ENCODE measurements at places on chromosomes 2 and 18. TPM values are rescaled to one million over a fixed set of nuclear protein-coding genes. Genes with fewer than 3 reads are reported as not detected.

- H3K4me3 ChIP-seq, result no peak overlapping the region
- DNase-seq, result no peak
- no peaks in the 10 kb centered on the region for H3K36me3 ChIP-seq
Observed at GRCh38 chr2:239208465-239209180, 192.2 kb downstream of the HDAC4 start.

GRCh38 chr2:150487537-150488429, at the start of gene RND3:
TSS of gene RND3 (minus strand) at chr2:150487667. CDS start at chr2:150487417, 250 bp downstream.
- H3K36me3 ChIP-seq, result no peaks in the 10 kb centered on the region
- DNase-seq, result peak; percentile 81
- peaks cover 57% of the 10 kb centered on the region for H3K27me3 ChIP-seq

DNA sequence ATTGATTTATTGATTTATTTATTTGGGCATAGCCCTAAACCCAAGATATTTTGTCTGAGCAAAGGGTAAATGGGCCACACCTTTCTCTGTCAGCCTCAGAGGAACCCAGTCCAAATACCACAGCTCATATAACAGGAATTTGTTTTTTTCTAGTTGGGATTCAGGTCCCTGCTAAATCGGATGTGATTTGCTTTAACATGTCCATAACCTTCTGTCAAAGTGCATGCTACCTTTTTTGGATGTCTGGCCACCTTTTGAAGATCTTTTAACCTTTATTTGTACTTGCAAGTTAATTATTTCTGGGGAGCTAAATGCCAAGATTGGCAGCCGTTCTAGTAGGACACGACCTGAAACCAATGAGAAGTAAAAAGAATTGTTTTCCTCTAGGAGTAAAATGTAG, 303.2 kb upstream of the UBE2E3 start:
- H3K27me3 ChIP-seq, result peaks cover 10% of the 10 kb centered on the region
- no peak for DNase-seq
- no peaks in the 10 kb centered on the region for H3K4me1 ChIP-seq
- no peak overlapping the region for H3K4me3 ChIP-seq
- no peak overlapping the region for H3K27ac ChIP-seq

MC5R gene
- total RNA-seq, result not detected

DNA sequence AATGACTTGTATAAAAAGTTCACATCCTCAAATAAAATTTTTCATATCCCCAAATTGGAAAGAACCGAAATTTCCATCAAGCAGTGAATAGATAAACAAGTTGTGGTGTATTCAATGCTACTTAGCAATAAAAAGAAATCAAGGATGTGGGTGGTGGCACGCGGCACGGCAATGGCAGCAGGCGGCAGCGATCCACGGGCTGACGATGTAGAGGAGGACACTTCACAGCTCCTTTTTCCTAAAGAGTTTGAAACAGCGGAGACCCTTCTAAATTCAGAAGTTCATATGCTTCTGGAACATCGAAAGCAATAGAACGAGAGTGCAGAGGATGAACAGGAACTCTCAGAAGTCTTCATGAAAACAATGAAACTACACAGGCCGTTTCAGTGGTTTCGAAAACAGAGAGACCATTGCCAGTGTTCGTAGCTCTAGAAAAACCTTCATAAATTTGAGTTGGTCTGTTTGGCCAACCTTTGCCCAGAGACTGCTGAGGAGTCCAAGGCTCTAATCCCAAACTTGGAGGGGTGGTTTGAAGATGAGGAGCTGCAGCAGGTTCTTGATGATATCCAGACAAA, 9.8 kb upstream of the IL36A start:
- H3K4me3 ChIP-seq, result peak overlapping the region; percentile 53
- H3K36me3 ChIP-seq, result peaks cover 12% of the 10 kb centered on the region
- peak; percentile 60 for DNase-seq
- peak overlapping the region; percentile 82 for H3K27ac ChIP-seq

DNA sequence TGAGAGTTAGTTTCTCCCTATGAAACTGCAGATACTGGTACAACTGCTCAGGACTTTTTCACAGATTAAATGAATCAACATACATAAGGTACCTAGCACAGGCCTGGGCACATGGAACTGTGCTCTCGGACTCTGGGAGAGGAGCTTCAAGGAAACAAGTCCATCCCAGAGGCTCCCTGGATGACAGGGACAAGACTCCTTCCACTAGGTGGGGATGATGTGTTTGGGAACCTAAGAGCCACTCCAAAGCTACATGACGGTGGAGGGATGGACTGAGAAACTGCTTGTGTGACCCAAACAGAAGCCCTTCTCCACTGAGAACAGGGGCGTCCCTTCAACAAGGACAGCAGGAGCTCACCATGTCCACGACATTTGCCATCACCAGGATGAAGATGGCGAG, 37.1 kb downstream of the CENPO start:
- peaks cover 26% of the 10 kb centered on the region for H3K36me3 ChIP-seq
- H3K27ac ChIP-seq, result no peak overlapping the region
- no peaks in the 10 kb centered on the region for H3K27me3 ChIP-seq
- peaks cover 20% of the 10 kb centered on the region for H3K4me1 ChIP-seq
- no peak for DNase-seq

ST3GAL5 gene
- 6.2 TPM for total RNA-seq
